ENCODE measurements at places on chromosomes 7 and 10.
A peak's percentile ranks its signal among the peaks of the same experiment; 100 is the strongest.

DNA sequence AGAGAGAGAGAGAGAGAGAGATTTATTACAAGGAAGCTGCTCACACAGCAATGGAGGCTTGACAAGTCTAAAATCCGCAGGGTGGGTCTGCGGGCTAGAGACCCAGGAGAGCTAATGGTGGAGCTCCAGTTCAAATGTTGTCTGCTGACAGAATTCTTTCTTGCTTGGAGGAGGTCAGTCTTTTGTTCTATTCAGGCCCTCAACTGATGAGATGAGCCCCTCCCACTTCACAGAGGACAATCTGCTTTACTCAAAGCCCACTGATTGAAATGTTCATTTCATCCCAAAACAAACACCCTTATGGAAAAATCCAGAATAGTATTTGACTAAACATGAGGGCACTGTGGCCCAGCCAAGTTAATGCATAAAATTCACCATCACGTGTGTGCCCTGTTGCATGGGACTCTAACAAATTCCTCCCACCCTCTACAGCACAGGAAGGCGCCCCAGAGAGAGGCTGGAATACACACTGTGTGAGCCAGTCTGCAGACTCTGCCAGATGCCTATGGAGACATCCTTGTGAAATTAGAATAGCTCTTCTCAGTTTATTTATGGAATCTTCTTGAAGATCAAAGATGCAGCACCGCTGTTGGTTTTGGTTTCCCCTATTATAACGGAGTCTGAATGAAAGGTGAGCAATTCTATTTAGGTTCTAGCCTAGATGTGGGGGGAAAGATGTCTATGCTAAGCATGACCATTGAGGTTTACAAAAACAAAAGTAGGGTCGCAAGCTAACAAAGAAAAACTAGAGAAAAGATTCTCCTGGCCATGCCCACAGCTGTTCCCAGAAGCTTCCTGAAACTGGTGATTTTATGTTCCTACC, 123.0 kb upstream of the SFMBT2 start:
- no peak overlapping the region for H3K4me3 ChIP-seq
- DNase-seq, result no peak
- H3K36me3 ChIP-seq, result no peaks in the 10 kb centered on the region
- no peak overlapping the region for H3K27ac ChIP-seq
- no peaks in the 10 kb centered on the region for H3K27me3 ChIP-seq

DNA sequence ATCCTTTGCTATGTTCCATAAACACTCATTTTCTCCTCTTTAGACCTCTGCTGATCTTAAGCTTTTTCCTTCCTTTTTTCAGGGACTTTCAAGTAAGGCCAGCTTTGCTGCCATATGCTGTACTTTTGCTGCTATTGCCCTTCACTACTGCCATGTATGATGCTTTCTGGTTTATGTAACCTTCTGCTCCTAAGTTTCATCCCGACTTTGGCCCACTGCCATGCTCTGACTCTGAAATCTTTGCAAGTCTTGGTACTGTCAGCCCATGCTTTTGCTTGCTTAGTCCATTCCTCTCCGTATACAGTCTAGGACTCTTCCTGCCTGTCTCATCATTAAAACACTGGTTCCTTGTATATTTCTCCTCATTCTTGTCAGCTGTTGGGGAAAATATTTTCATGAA, 152.4 kb downstream of the RNF133 start:
- H3K36me3 ChIP-seq, result no peaks in the 10 kb centered on the region
- no peak overlapping the region for H3K27ac ChIP-seq
- no peaks in the 10 kb centered on the region for H3K27me3 ChIP-seq
- H3K4me3 ChIP-seq, result no peak overlapping the region

GRCh38 chr7:112819536-112819935, 29.3 kb upstream of the TMEM168 start:
- no peaks in the 10 kb centered on the region for H3K27me3 ChIP-seq
- no peaks in the 10 kb centered on the region for H3K4me1 ChIP-seq
- H3K27ac ChIP-seq, result no peak overlapping the region
- DNase-seq, result no peak
- no peak overlapping the region for H3K4me3 ChIP-seq
- no peaks in the 10 kb centered on the region for H3K36me3 ChIP-seq

- H3K27ac ChIP-seq, result peak overlapping the region; percentile 35
- no peak overlapping the region for H3K4me3 ChIP-seq
- H3K27me3 ChIP-seq, result no peaks in the 10 kb centered on the region
These were observed 38.3 kb upstream of the VCL start for GRCh38 chr10:73959484-73960243.

- no peak overlapping the region for H3K27ac ChIP-seq
- DNase-seq, result no peak
- H3K4me1 ChIP-seq, result no peaks in the 10 kb centered on the region
- H3K4me3 ChIP-seq, result no peak overlapping the region
- H3K27me3 ChIP-seq, result no peaks in the 10 kb centered on the region
These were observed 54.1 kb downstream of the PLPP4 start for GRCh38 chr10:120511165-120511564.

DNA sequence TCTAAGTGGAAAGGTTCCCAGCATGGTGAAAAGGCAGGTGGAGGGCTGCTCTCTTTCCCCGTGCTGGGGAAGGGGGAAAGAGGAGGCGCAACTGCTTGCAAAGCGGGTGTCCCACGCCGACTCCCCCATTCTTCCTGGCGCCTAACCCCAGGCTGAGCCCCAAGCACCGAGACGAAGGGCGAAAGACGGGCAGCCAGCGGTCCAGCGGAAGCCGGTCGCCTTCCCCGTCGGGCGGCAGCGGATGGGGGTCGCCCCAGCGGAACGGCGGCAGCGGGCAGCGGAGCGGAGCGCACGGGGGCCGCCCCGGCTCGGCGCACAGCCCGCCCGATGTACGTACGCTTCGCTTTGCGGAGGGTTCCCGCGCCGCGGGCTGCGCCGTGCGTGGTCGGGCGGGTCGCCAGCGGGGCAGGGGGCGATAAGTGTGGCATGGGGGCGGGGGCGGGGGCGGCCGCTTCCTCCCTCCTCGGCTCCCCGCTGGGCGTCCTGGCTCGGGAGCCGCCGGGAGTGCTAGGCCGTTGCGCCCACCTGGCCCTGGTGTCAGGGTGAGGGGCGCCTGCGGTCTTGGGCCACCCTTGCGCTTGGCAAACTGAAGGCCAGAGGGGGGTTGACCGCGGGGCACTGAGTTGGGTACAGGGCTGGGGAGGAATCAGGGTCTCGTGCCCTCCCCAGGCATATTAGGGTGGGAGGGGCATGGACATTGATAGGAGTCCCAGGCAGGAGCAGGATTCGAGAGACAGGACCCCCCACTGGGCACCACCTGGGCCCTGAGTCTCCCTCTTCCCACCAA, 35.2 kb upstream of the HSPB1 start:
- H3K4me3 ChIP-seq, result peak overlapping the region; percentile 68
- peaks cover 8% of the 10 kb centered on the region for H3K4me1 ChIP-seq
- no peak for DNase-seq
- H3K27ac ChIP-seq, result no peak overlapping the region

DNA sequence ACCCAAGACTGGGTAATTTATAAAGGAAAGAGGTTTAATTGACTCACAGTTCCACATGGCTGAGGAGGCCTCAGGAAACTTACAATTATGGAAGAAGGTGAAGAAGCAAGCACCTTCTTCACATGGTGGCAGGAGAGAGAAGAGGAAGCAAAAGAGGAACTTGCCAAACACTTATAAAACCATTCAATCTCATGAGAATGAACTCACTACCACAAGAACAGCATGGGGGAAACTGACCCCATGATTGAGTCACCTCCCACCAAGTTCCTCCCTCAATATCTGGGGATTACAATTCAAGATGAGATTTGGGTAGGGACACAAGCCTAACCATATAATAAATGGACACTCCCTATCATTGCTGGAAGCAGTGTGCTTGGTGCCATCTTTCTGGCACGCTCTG, 506.3 kb downstream of the CALN1 start:
- H3K36me3 ChIP-seq, result no peaks in the 10 kb centered on the region
- H3K27me3 ChIP-seq, result no peaks in the 10 kb centered on the region
- DNase-seq, result no peak
- H3K4me3 ChIP-seq, result no peak overlapping the region
- no peak overlapping the region for H3K27ac ChIP-seq
- no peaks in the 10 kb centered on the region for H3K4me1 ChIP-seq

- H3K27me3 ChIP-seq, result no peaks in the 10 kb centered on the region
- H3K27ac ChIP-seq, result no peak overlapping the region
- no peak for DNase-seq
- no peak overlapping the region for H3K4me3 ChIP-seq
- H3K36me3 ChIP-seq, result no peaks in the 10 kb centered on the region
These were observed 20.8 kb upstream of the ZNF862 start for GRCh38 chr7:149817301-149817771.

DNA sequence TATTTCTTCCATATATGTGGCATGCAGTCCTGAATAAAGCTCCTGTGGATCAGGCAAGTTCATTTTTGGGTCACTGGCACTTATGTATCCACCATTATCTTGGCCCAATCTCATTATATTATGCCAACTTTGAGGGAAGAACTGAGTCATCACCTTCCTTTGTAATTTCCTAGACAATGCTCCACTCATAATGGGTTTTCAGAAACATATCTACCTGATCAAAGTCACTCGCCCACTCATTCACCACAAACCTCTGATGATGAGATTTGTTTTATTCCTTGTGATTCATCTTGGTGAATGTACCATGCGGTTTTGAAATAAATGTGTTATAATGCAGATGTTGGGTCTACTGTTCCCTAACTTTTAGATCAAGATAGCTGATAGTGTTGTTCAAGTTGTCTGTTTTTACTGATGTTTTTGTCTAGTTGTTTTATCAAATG, 525.8 kb downstream of the KIF20B start:
- H3K27ac ChIP-seq, result no peak overlapping the region
- no peak for DNase-seq
- no peaks in the 10 kb centered on the region for H3K4me1 ChIP-seq
- H3K27me3 ChIP-seq, result no peaks in the 10 kb centered on the region
- no peaks in the 10 kb centered on the region for H3K36me3 ChIP-seq

GRCh38 chr10:72913287-72913686, 19.7 kb downstream of the OIT3 start:
- H3K27ac ChIP-seq, result no peak overlapping the region
- no peaks in the 10 kb centered on the region for H3K4me1 ChIP-seq

GRCh38 chr10:72736176-72736827, 44.4 kb downstream of the MCU start:
- no peaks in the 10 kb centered on the region for H3K4me1 ChIP-seq
- no peak overlapping the region for H3K4me3 ChIP-seq
- no peaks in the 10 kb centered on the region for H3K36me3 ChIP-seq

- no peak overlapping the region for H3K27ac ChIP-seq
- no peak for DNase-seq
- H3K27me3 ChIP-seq, result no peaks in the 10 kb centered on the region
- H3K4me1 ChIP-seq, result no peaks in the 10 kb centered on the region
- no peaks in the 10 kb centered on the region for H3K36me3 ChIP-seq
These were observed 67.0 kb upstream of the PLXDC2 start for GRCh38 chr10:19749185-19749729.

DNA sequence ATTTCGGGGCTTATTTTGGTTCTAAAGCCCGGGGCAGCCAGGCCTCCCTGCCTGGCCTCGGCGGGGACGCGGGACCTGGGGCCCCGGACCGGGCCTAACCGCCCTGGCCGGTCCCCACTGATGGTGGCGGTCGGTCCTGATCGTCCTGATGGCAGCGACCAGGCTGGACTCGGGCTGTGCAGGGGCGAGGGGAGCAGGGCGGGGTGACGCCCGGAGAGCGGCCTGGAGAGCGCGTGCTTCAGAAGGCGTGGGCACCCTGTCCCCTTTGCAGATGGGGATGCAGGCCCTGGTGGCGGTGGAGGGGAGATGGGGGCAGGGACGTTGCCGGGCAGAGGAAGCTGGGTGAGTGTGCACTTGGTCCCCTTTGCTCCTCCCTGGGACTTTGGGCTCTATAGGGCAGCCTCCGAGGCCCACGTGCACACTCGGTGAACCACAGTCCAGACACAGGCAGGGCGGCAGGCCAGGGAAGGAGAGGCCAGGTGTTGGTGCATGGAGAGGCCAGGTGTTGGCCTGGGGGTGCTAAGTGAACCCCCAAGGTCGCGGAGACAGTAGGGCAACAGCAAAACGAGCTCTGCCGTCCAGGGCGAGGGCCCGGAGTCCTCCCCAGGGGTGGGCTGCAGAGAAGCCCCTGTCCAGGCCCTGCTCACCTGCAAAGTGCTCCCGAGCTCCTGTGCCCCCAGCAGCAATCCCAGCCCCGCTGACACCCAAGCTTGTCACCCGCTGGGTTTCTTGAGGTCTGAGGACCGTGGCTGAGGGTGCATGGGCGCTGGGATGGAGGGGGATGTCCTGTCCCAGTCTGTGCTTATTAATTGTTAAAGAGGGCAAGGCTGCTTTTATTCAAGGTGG, 42.4 kb upstream of the FAM20C start:
- DNase-seq, result no peak
- peak overlapping the region; percentile 84 for H3K27ac ChIP-seq
- H3K4me1 ChIP-seq, result peaks cover 6% of the 10 kb centered on the region
- H3K4me3 ChIP-seq, result peak overlapping the region; percentile 79

GRCh38 chr10:117677239-117677638, 134.7 kb downstream of the EMX2 start:
- no peak overlapping the region for H3K27ac ChIP-seq
- no peak for DNase-seq
- no peaks in the 10 kb centered on the region for H3K36me3 ChIP-seq
- no peaks in the 10 kb centered on the region for H3K27me3 ChIP-seq
- no peaks in the 10 kb centered on the region for H3K4me1 ChIP-seq

DNA sequence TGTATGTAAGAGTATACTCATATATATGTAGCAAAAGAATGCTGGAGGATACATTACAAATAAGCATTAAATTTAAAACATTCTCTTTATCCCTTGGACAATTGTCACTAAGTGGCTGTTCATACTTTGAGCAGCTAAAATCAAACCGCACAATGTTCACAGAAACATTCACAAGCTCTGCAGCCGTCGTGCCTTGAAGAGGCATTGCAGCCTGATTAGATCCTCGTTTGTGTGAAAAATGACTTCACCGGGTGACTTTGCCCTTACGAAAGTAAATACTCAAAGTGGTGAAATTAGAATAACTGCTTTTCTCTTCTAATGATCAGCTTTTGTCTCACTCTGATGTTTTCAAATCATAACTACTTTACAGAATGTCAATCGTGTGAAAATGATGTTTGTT, 319.0 kb downstream of the GFRA1 start:
- no peak overlapping the region for H3K27ac ChIP-seq
- no peaks in the 10 kb centered on the region for H3K27me3 ChIP-seq
- no peak for DNase-seq
- H3K4me1 ChIP-seq, result no peaks in the 10 kb centered on the region

GRCh38 chr10:364267-364775, 229.1 kb downstream of the ZMYND11 start:
- DNase-seq, result no peak
- H3K27ac ChIP-seq, result no peak overlapping the region
- no peak overlapping the region for H3K4me3 ChIP-seq
- H3K36me3 ChIP-seq, result no peaks in the 10 kb centered on the region
- H3K4me1 ChIP-seq, result no peaks in the 10 kb centered on the region

- no peak overlapping the region for H3K4me3 ChIP-seq
- H3K4me1 ChIP-seq, result no peaks in the 10 kb centered on the region
- no peak overlapping the region for H3K27ac ChIP-seq
These were observed 171.5 kb upstream of the TCF7L2 start for GRCh38 chr10:112778579-112778978.

DNA sequence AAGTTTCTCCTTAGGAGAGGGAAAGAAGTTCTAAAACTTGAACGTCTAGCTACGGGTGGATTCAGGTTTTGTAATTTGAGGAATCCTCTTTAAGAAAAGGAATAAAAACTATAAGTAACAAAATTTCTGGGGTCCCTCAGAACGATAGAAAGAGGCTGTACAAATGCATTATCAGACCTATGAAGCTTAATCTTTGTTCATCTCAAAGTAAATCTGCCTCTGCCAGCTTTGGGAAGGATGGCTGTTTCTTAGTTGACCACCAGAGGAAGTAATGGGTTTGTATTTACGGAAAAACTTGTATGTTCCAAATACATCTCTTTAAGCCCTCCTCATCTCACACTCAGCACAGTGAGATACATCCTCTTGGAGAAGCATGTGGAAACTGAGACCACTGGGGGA, 864 bp downstream of the PSTK start:
- H3K4me3 ChIP-seq, result peak overlapping the region; percentile 69
- H3K36me3 ChIP-seq, result no peaks in the 10 kb centered on the region
- DNase-seq, result no peak

Data from GM12878 (cell line).